ENCODE measurements at places on chromosomes 1 and 21.
A peak's percentile ranks its signal among the peaks of the same experiment; 100 is the strongest.

DNA sequence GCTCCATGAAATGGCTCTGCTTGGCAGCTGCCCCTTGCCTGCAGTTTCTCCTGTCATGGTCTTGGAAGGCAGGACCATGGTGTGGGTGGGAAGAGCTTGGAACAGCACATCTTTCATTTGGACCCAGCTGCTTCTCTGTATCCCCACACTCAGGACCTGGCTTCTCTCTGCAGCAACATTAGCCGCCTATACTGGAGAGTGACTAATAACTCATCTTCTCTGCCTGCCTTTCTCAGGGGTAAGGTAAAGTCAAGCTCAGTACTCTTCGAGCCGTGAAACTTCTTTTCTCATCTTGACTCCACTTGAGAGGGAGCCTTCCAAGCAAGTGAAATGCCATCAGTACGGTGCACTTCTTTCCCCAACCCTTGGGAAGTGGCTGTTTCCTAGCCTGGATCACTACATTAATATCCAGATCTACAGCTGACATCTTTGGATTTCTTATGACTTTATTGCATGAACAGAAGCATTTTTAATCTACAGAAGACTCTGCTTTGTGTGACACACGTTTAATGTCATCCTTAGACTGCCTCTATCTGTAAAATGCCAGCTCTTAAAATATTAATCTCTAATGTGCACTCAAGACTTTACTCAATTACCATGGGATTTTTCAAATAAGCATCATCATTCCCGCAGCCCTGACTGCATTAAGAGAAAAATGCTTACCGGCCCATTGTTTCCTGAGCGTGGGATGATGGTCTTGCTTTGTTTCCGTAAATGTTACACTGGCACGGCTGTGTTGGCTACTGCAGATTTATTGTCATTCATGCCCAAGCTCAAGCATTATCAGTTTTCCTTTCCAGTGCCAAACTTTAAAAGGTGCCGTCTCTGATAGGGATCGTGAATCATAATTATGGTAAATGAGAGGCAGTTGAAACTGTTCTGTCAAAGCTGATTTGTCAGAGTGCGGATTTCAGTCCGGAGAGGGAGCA is 242.9 kb downstream of the HHAT start:
- DNase-seq, result no peak

GRCh38 chr1:197314682-197315081 is 46.6 kb downstream of the CRB1 start:
- DNase-seq, result no peak

GRCh38 chr1:182404781-182405180 is 4.3 kb upstream of the TEDDM1 start:
- DNase-seq, result no peak

DNA sequence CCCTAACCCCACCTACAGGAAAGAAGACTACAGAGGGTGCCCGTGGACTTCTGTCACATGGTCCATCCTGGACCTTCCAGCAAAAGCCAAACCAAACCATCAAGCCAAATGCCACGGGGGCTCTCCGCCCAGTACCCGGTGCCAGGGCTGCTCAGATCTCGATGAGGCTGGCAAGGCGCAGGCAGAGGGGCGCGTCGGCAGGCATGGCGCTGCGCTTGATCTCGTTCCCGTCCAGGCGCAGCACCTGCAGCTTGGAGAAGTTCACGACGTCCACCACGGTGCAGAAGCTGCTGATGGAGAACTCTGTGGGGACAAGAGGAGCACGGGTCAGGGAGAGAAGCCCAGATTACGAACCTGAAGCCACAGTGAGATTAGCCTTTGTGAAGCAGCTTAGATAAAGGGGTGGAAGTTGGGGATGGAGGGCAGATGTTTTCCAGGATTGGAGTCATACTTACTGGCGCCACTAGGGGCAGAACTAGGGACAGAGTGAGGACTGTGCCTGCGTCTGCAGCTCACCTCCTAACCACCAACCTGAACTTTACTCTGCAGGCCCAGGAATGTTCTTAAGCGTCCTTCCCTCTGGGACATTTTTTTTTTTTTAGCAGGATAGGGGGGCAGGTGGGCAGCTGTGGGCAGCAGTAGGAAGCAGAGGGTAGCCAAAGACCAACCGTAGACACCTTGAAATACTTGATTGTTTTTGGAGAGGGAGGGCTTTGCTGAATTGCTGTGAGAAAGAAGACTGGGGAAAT is 8.6 kb downstream of the FMOD start:
- no peak for DNase-seq

DNA sequence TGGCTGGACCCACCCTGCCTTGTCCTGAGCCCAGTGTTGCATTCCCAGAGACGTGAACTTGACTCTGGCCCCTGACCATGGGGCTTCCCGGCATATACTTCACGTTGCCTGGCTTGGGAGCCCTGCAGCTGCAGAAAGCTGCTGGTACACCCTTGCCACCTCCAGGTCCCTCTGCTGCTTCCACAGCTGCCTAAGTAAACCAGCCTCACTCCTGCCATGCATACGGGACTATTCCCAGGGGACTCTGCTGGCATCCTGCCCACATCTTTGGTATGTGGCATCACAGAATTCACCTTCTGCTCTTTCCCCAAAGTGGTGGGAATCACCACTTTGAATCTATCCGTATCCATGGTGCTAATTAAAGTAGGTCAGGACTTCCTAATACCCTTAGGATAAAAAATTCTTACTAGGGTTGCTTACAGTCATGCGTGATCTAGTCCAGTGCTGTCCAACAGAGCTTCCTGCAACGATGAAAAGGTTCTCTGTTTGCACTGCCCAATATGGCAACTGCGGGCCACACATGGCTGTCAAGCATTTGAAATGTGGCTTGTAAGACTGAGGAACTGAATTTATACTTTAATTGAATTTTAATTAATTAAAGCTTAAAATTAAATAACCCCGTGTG is 203.0 kb downstream of the GRIK3 start:
- no peak for DNase-seq

- no peak for DNase-seq
Observed at GRCh38 chr1:204624631-204625216, 60.8 kb downstream of the LRRN2 start.

- DNase-seq, result no peak
Observed at GRCh38 chr1:58724483-58724882, 24.6 kb upstream of the MYSM1 start.

- DNase-seq, result peak; percentile 15
Observed at GRCh38 chr1:112905395-112906149, 50.4 kb downstream of the SLC16A1 start.

GRCh38 chr1:167904652-167905130 is 9.2 kb downstream of the ADCY10 start:
- no peak for DNase-seq

DNA sequence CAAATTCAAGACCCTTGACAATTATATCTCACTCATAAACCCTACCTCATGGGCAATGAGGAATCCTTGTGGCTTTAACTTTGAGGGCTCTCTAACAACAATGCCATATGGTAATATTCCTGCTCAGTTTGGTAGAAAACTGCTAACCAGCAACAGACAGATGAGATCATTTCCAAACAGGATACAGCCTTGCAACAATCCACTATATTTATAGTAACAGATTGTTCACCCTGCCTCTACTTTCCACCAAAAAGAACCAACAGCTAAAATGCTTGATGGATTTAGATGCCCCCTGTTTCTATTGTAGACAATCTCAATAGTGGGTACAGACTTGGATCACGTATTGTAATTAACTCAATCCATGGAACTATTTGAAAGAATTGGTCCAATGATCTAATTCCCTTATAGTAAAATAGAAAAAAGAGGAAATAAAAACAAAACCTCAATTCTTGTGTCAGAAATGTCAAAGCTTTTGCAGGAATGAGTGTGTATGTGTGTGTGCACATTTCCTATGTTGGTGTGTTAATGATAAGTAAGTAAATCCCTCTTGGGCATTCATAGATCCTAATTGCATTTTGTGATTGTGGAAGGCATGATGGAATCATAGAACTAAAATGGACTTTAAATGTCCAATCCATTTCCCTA is 100.0 kb upstream of the EDEM3 start:
- DNase-seq, result no peak

- DNase-seq, result peak; percentile 60
Observed at GRCh38 chr1:8096105-8097011, 70.2 kb upstream of the ERRFI1 start.

DNA sequence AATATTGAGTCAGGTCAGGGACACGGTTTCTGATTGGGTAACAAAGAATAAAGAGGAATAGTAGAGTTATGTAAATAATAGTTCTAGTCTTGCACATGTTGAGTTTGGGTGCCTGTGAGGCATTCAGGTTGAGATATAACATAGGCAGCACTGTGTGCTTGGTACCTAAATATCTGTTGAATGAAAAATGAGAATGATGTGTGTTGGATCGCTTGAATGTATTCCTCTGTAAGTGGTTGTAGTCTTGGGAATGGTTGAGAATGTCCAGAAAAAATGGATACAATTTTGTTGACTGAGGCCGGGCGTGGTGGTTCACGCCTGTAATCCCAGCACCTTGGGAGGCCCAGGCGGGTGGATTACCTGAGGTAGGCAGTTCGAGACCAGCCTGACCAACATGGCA is 116.3 kb upstream of the HNRNPU start:
- DNase-seq, result no peak

- no peak for DNase-seq
Observed at GRCh38 chr21:25036775-25037174, 570.5 kb downstream of the MRPL39 start.

DNA sequence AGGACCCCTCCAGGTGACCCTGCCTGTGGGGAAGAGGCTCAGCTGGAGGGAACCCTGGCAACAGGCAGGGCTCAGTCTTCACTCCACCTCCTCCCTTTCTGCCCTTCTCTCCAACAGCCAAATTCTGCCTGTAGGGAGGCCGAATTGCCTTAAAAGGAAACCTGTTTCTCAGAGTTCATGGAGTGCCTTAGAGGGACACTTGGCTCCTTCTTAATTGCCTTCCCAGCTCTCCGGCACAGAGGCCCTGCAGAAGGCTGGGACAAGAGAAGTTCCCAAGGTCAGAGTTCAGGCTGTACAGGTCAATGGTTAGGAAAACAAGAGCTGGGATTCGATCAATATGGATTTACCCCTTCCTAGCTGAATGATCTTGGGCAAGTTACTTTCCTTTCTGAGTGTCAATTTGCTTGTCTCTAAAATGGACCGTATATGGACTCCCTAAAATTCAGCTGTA is 6.2 kb downstream of the CSRP1 start:
- DNase-seq, result no peak

DNA sequence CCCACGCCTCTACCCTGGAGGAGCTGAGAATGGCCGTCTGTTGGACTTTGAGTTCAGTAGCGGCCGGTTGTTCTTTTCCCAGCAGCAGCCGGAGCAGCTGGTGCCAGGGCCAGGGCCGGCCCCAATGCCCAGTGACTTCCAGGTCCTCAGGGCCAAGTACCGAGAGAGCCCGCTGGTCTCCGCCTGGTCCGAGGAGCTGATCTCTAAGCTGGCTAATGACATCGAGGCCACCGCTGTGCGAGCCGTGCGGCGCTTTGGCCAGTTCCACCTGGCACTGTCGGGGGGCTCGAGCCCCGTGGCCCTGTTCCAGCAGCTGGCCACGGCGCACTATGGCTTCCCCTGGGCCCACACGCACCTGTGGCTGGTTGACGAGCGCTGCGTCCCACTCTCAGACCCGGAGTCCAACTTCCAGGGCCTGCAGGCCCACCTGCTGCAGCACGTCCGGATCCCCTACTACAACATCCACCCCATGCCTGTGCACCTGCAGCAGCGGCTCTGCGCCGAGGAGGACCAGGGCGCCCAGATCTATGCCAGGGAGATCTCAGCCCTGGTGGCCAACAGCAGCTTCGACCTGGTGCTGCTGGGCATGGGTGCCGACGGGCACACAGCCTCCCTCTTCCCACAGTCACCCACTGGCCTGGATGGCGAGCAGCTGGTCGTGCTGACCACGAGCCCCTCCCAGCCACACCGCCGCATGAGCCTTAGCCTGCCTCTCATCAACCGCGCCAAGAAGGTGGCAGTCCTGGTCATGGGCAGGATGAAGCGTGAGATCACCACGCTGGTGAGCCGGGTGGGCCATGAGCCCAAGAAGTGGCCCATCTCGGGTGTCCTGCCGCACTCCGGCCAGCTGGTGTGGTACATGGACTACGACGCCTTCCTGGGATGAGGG is 28.5 kb upstream of the SPSB1 start:
- no peak for DNase-seq

DNA sequence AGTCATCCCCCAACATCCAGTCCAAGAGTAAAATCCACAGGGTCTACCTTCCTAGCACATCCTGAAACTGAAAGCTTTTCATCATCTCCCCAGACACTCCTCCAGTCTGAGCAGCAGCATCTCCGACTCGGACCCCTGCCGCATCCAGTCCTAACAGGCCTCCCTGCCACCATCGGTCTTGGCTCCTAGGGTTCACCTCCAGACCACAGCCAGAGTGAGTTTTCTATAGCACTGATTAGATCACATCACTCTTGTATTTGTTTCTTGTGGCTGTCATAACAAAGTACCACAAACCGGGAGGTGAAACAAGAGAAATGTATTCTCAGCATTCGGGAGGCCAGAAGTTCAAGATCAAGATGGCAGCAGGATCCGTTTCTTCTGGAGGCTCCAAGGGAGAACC is 187.8 kb downstream of the TOMM20 start:
- DNase-seq, result no peak

DNA sequence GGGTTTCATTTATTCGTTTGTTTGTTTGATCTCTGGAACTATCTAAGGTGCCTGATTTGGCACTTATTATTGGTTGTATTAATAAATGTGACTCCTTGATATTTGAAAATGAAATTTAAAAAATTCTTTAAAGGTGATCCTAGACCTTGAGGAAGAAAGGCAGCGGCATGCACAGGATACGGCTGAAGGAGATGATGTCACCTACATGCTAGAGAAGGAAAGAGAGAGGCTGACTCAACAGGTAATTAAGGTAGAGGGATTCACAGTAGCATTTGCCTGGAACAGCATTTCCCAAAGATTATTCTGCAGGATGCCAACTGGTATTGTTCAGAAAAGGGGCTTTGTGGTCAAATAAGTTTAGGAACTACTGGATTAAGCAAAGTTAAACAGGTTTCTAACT is 54.4 kb upstream of the WNT2B start:
- no peak for DNase-seq

DNA sequence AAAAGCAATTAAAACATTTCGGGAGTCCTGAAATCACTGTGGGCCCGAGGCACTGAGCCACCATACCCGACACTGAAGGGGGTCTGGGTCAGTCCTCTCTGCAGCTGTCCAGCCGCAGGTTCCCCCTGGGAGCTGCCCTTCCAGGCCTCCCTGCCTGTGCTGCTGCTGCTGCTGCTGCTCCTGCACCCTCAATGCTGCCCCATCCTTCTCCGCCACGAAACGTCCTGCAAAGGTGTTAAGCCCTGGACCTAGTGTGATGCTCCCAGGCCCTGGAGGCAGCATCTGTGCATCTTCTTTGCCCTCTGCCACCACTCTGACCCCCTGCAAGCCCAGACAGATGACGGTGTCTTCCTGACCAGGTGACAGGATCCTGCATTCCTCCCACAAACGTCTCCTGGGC is 513.3 kb downstream of the NPHP4 start:
- no peak for DNase-seq

DNA sequence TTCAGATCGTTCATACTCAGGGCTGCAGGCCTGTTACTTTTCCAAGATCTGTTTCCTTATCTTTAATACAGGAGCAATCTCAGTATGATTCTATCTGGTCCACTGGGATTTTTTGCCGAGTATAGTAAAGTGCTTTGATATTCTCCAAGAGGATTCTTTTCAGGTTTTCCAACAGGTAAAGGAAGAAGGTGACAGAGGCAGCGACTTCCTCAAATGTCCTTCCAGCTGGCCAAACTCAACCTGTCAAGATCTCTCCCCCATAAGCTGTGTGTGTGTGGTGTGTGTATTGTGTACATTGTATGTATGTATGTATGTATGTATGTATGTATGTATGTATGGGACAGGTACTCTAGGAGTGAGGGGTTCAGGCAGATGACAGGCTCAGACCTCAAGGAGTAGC is 1.1 kb downstream of the AKR1A1 start:
- DNase-seq, result no peak

All from astrocyte of the cerebellum (primary cell).